ENCODE measurements at places on chromosomes 1 and 21.

DNA sequence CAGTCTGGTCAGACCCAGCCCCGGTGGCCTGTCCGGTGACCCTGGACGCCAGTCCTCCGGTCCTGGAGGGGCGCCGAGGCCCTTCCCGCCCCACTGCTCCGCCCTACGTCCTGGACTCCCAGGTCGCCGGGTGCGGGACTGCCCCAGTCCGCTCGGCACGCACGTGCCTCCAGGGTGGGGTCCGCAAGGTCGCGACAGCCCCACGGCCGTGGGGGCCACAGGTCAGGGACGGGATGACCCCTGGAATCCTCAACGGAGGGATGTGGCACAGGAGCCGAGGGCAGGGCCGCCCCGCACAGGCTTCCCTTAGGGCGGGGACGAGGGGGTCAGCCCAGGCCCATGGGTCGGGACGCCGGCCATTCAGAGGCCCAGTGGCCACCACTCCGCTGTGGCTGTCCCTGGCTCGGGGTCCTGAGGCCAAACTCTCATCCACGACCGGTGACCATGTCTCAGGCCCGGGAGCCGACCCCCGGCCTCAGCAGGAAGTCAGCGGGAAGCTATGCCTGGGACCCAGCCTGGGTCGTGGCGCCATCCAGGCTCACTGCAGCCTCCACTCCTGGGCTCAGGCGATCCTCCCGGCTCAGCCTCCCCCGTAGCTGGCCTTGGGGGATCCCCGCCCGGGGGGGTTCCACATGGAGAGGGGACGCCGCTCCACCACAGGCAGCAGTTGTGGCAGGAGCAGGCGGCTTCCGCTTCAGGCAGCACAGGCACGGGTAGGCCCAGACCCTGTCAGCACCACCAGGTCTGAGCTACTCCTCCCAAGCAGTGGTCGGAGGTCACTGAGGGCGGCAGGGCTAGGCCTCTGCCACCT lies 599 bp upstream of the TMEM240 start:
- DNase-seq: no peak

GRCh38 chr1:209062081-209062620 lies 521.4 kb upstream of the CAMK1G start:
- no peak for DNase-seq

DNA sequence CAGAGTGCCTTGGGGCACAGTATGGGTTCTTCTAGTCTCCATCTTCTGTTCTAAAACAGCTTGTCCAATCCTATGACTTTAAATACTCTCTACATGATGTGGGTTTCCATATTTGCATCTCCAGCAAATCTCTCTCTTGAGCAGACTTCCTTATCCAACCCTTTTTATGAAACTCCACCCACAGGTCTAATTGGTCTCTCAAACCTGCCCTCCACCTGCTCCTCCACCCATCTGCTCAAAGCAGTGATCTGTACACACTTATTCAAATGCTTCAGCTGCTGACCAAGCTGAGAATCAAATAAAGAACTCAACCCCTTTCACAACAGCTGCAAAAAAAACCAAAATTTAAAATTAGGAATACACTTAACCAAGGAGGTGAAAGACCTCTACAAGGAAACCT lies 11.5 kb downstream of the MCOLN2 start:
- DNase-seq: no peak

DNA sequence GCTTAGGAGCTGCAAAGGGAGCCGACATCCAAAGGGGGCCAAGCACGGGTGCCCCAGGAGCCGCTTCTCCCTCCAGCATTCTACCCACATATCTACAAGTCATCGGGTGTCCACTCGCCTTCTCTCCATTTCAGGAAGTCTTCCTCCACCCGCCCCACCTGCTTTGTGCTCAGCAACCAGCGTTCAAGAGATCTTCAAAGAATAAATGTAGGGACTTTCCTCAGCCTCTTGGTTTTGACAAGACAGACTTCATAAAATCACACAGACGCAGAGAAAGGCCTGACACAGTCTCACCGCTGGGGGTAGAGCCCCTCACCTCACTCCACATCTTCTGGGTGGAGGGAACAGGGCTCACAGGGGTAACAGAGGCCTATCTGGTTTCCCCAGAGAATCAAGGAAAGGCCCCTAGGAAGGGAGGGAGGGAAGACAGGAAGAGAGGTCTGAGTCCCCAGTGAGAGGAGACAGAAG lies 49.5 kb downstream of the SSBP3 start:
- DNase-seq: no peak

DNA sequence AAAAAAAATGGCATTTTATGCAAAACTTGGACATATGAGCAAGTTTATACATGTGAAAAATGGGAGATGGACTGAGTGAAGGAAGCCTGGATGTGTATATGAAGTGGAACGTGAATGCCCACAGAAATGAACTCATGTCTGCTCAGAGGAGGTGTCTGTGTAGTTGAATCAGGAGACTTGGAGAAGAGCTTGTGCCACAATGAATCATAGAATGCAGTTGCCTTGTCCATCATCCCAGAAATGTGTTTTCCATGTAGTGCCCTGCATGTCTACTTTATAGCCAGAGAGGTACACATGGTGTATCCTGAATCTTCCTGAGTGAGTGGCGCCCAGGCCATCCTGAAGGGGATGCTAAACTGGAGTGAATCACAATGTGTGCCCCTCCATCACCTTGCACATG lies 2.6 kb upstream of the ILDR2 start:
- no peak for DNase-seq

GRCh38 chr21:29256126-29256910 lies 42.4 kb upstream of the BACH1 start:
- no peak for DNase-seq

GRCh38 chr1:158014731-158015320 lies 21.4 kb downstream of the KIRREL1 start:
- no peak for DNase-seq

- peak; percentile 67 for DNase-seq
These were observed 1.8 kb downstream of the TXNIP start for GRCh38 chr1:145994391-145995120.

GRCh38 chr21:45291613-45292398 lies 4.1 kb upstream of the POFUT2 start:
- peak; percentile 38 for DNase-seq

- no peak for DNase-seq
These were observed 204.4 kb downstream of the SLC35F3 start for GRCh38 chr1:234108921-234109320.

GRCh38 chr1:180524915-180525714 lies 22.7 kb upstream of the ACBD6 start:
- DNase-seq: no peak

DNA sequence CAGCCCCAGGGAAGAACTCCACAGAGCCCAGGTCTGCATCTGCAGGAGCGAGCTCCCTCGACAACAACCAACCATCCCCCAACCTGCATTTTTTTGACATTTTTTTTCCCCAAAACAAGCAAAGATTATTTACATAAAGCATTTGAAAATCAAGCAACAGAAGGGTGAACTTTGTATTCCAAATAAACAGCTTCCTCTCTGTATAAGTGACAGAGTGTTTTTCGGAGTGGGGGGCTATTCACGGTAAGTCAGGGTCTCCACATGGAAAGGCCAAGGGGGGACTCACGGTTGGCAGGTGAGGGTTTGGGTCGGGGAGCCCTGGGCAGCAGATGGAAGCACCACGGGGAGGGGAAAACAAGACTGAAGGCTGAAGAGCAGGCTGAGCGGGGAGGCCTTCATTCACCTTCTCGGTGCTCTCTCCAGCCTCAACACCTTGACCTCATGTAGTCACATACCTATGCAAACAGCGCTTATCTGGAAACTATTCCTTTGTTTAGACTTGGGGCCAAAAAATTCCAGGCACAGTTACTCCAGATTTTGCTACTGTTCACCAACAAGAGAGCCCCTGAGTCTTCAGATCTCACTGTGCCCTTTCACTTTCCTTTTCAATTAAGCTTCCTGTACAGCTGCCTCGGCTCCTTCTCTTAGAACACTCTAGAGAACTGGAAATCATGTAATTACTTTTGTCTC lies 27.6 kb downstream of the C2CD2 start:
- no peak for DNase-seq

- no peak for DNase-seq
These were observed 17.6 kb upstream of the PLA2G5 start for GRCh38 chr1:20052386-20052785.

DNA sequence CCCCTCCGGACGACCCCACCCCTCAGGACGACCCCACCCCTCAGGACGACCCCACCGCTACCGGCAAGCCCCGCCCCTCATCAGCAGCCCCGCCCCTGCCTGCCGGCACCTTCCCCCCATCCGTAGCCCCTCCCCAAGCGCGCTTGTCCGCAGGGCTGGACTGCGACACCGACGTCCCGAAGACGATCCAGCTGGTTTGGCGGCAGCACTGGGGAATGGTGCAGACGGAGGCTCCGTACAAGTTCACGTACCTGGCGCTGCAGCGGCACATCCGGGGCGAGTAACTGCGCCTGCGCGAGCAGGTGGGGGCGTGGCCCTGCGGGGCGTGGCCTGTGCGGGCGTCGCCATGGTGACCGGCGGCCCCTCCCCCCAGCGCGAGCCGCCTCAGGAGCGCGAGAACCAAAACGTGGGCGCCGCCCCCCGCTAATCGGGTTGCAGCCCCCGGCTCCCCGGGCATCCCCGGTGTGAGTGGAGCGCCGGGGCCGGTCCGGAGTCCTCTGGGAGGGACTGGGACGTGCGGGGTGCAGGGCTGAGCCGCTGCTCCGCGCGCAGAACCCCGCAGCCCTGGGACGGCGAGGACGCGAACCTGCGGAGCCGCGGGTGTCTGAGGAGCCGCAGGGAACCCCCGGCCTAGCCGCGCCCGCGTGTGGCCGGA lies 4.9 kb downstream of the RNF223 start:
- no peak for DNase-seq

DNA sequence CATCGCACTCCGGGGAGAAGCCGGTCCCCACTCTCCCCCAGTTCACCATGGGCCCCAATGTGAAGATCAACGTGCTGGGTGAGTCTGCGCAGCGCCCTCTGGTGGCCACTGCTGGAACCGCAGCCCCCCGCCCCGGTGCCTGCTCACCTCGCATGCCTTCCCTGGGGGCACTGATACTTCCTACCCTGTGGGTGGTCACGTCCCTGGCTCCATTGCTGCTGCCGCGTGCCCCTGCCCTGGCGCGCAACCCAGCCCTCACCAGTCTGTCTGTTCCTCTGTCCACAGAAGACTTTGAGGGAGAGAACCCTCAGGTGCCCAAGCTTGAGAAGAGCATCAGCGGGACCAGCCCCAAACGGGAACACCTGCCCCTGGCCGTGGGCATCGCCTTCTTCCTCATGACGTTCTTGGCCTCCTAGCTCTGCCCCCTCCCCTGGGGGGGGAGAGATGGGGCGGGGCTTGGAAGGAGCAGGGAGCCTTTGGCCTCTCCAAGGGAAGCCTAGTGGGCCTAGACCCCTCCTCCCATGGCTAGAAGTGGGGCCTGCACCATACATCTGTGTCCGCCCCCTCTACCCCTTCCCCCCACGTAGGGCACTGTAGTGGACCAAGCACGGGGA lies 7.6 kb downstream of the EFNA3 start:
- DNase-seq: no peak

GRCh38 chr1:177799746-177800145 lies 170.1 kb downstream of the SEC16B start:
- no peak for DNase-seq

GRCh38 chr1:53519421-53519820 lies 60.2 kb downstream of the DMRTB1 start:
- no peak for DNase-seq

DNA sequence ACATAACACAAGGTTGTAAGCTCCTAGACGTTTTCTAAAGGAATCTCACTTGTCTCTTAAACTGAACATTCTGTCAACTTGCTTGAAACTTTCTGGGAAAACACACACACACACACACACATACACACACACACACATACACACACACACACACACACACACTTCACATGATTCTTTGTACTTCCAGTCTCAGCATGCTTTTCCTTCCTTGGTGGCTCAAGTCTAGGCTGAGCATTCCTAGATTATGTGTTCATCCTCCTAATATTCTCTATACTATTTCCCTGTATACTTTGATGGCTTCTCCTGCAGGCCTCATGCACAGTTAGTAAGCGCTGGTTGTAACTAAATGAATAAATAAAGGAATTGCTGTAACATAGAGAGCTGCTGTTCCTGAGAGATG lies 372.1 kb downstream of the PTPRC start:
- no peak for DNase-seq

DNA sequence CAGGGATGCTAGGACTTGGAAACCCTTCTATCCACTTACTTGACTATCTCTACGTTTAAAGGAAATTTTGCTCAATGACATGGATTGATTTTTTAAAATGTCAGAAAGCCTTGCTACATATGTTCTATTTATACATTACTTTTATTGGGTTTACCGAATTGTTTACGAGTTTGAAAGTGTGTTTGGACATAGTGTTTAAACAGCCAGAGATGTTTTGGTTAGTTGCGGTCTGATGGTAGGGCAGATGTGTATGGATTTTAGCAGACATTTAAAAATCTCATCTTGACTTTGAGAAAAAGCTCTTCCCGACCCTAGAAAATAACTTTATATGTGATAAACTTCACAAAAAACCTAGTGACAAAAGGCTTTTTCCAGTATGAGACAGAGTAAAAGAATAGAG lies 513.7 kb downstream of the PLA2G4A start:
- no peak for DNase-seq

GRCh38 chr1:243973169-243973568 lies 77.9 kb upstream of the ZBTB18 start:
- DNase-seq: no peak

GRCh38 chr1:234550341-234551031 lies 59.5 kb downstream of the IRF2BP2 start:
- DNase-seq: no peak

DNA sequence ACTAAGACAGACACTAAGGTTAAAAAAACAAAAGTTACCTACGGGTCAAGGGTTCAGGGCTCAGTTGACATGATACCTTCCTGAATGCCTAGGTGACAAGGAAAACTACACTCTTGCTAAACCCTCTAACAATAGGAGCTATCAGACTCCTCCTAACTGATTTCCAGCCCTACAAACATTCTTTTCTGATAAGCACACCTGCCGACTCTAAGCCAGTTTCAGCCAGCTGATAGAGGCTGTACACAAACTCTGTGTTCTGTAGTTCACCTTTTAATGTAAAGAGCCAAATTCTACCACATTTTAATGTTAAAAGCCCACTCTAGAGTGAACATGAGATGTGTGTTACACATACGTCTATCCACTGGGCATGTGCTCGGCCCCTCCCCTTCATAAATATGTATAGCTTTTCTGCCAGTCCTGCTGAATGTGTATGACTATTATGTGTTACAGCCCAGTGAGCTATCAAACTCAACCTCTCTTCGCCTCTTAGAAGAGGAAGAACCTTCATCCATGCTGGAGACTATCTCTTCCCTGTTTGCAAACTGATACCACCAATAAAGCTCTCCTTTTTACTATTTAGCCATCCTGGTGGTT lies 40.0 kb upstream of the FAM163A start:
- no peak for DNase-seq

DNA sequence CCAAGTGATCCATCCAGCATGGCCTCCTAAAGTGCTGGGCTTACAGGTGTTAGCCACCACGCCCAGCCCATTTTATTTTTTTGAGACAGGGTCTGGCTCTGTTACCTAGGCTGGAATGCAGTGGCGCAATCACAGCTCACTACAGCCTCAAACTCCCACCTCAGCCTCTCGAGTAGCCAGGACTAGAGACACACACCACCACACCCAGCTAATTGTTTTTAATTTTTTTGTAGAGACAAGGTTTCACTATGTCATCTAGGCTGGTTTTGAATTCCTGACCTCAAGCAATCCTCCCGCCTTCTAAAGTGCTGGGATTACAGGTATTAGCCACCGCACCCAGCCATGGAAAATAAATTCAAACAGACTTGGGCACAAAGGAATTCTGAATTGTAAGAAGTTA lies 31.9 kb downstream of the PUM1 start:
- DNase-seq: no peak
